Lung microvascular endothelial cell (primary cell): ENCODE measurements at places on chromosomes 5 and 9. TPM values are rescaled to one million over a fixed set of nuclear protein-coding genes. Genes with fewer than 3 reads are reported as not detected.

The RASGRF2 gene
- total RNA-seq: 20.6 and 21.6 TPM in 2 replicates

DNA sequence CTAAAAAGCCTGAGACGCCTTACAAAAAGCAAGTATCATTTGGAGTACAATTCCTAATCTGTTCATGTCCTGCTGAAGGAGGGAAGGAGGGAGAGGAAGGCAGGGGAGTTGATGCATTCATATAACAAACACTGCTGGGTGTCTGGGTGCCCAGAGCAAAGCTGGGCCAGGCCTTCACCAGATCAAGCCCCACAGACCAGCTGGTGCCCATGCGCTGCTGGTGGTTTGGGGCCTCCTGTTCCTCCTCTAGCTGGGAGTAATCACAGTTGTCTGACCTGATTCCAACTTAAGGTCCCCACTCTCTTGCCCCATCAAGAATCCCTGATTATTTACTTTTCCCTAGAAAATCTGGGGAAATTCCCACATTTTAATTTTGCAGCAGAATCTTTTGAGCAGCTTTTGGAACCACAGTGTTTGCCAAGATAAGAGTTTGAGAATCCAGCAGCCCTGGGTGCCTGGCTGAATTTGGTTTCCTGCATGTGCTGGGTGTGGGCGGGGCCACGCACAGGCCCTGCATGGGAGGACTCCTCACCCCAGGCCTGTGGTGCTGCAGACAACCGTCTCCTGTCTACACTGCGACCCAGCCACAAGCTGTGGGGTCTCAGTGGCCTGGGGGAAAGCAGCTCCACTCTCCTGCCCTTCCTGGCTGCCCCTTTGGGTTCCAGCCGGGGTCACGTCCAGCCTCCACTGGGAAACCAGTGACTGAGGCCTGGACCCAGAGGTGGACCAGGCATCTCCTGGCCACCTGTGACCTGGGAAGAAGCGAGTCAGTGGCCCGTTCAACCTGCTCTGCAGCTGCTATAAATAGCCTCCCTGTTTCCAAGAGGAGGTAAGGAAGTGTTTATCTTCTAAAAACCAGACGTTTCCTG, 47.5 kb downstream of the NEURL1B start:
- DNase-seq: peak; percentile 51

DNA sequence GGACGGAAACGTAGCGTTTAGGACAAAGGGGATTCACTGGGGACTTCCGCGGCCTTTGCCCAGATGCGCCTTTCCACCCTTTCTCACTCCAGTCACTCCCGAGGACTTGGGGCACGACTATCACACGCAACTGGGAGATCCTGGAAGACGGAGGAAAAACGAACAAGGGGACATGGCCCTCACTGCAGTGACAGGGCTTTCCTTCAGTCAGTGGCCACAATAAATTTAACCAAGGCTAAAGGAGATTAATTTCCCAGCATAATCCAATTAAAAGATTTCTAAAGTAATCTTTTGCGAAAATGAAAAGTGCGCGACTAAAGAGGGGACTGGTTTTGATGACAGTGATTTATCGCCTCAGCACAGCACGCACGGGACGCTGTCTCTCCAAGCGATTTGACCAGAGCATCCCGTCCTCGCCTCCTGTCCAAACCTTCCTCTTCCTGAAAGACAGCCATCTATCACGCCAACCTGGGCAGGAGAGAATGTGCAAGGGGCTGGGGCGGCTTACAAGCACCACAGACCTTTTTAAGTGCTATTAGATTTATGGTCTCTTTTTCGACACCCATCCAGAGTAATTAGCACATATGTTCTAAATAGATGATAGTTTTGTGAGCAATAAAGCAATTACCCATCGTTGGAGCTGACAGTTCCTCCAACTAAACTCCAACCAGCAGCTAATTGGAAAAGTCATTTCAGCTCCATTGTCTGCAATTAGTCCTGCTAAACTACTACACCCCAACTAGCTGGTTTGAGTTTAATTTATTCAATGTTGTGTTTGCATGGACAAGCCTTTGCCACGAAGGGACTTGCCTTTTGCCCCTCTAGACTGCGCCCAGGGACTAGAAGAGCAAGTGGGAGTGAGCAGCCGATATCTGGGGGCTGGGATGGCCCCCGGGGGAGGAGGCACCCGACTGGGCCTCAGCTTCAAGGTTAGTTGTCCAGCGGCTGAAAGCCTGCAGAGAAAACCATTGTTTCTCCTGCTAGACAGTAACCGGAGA, 7.4 kb downstream of the NR2F1-AS1 start:
- peak; percentile 87 for DNase-seq

The FRMPD1 gene
- total RNA-seq: not detected in 2 replicates

DNA sequence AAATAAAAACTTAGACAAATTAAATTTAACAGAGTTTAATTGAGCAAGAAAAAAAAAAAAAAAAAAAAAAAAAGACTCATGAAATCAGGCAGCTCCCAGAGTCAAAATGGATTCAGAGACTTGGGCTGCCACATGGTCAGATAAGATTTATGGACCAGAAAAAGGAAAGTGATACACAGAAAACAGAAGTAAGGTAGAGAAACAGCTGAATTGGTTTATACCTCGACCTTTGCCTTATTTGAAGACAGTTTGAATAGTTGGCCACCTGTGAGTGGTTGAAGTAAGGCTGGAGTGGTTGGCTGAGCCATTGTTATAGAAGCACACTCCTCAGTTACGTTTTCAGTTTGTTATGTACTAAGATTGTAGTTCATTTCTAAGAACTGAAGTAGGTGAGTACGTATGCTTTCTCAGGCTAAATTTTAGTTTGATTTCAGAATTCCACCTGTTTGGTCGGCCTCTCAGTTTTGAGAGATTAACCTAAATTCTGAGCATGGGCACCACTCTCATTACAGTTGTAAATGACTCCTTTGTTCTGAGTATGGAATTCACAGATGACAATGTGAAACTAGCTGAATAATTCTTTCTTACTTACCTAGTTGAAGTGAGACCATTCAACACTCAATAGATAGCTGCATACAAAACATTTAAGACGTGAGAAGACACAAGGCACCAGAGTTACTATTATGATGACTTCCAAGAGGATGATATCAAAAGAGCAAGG, 149.0 kb downstream of the AOPEP start:
- DNase-seq: no peak

The VCAN gene
- total RNA-seq: 0.60 and 1.1 TPM in 2 replicates

DNA sequence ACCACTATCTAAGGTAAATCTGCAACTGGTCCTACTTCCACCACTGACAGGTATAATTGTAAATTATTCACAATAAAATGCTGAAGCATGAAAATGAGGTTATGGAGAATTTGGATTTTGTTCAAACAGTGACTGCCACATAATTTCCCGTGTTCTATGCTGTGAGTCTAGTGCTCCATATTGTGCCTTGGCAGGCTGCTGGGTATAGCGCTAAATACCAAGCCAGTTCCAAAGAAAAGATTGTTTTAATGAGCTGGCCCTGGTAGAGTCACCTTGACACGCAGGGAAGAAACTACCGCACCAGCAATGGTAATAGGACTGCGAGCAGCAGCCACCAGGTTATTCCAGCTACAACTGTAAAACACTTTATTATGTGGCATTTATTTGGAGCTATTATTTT, 30.4 kb downstream of the PSMB7 start:
- no peak for DNase-seq

The SEMA5A gene
- total RNA-seq: under 0.01 and 0.44 TPM in 2 replicates

DNA sequence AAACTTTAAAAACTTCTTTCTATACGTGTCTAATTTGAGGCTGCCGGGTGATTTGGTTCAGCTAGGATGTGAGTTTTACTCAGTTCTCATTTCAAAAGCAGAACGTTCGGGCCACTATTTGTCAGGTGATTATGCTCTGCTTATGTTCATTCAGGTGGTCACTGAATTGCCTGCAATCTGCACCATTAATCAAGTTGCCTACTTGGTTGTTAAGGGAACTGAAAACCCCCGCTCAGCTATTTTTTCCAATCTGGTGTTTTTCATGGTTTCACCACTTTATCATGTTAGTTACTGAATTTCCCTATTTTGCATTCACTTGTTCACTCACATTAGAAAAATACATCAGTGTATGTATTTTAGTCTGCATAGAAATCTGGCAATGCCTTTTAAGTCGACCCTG, 523.0 kb downstream of the CSNK1G3 start:
- DNase-seq: no peak

The SSBP2 gene
- total RNA-seq: 5.7 and 11.9 TPM in 2 replicates

GRCh38 chr5:50352382-50352781, 88.7 kb downstream of the EMB start:
- DNase-seq: no peak

DNA sequence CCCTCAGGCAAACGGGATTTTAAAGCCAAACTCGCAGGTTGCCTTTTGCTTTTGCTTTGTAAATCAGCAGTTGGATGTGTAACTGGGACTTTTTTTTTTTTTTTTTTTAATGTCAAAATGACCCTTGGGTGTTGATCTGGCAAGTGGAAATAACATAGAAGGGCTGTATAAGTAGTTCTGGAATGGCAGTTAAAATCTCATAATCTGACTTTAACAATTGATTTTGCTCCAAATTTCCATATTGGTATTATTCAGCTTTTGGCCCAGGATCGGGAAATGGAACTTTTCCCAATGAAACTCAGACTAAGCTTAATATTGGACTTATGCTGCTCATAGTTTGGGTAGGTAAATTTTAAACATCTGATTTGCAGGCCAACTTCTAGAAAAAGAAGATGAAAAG, 346.8 kb upstream of the NUDT12 start:
- no peak for DNase-seq

GRCh38 chr9:69215774-69216485, 41.9 kb downstream of the TJP2 start:
- peak; percentile 94 for DNase-seq
